Left renal cortex interstitium (tissue), 4 donors: ENCODE measurements at places on chromosomes 1 and 21. TPM values are rescaled to one million over a fixed set of nuclear protein-coding genes. Genes with fewer than 3 reads are reported as not detected.

MOV10 gene
- 60.8 TPM for polyA plus RNA-seq

ARHGEF11 gene
- 32.3 TPM for polyA plus RNA-seq

- no peak for DNase-seq
Observed at GRCh38 chr1:85606414-85606800, 25.8 kb downstream of the CCN1 start.

RPTN gene
- not detected for polyA plus RNA-seq

GRCh38 chr1:42940851-42941639, 17.6 kb downstream of the SLC2A1 start:
- no peak for DNase-seq

DYNLT5 gene
- 2.3 TPM for polyA plus RNA-seq

DNA sequence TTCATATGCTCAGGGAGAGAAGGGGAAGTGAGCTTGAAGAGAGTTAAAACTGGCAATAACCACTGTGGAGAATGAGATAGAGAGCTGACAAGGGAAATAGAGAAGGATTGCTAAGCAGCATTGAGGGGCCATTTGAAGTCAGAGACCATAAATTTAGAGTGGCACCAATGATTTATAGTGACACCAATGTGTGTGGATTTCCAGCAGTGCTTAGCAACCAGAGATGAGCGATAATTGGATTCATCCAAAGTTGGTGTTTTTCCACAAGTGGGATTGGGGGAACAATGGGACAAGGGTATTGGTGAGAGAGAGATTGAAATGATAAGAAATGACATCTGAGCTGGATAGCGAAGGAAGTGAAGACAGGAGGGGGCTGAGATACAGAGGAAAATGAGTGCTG, 114.1 kb downstream of the C1orf94 start:
- no peak for DNase-seq

DNA sequence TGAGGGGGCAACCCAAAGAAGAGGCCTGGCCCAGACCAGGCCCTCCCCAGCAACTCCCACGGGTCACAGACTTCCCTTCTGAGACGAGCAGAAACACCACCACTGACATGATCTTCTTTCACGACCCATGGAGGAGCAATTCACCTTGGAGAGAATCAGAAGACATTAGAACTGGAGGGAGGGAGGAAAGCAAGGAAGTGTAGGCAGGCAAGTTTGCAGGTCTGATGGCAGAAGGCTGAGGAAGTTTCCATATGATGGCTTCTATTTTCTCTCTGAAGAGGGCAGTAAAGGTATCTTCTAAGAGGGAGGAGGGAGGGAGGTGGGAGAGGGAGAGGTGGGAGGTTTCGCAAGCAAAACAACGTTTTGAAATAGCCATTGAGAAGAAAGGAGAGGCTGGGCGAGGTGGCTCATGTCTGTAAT, 1.4 kb upstream of the UBXN10 start:
- no peak for DNase-seq

CFHR3 gene
- 0.69 TPM for polyA plus RNA-seq

DNA sequence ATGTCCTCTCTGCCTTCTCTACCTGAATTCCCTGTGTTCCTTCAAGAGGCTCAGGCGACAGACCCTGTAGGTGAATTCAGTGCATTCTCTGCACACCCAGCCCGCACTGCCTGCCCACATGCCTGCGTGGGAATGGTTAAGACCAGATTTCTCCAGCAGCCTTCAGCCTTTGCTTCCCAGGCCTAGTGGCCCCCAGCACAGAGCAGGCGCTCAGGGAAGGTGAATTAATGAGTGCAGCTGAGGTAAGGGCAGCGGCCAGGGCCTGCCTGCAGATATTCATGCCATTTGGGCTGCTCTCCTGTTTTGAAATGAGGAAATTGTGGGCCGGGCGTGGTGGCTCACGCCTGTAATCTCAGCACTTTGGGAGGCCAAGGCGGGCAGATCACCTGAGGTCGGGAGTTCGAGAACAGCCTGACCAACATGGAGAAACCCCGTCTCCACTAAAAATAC, 45.5 kb downstream of the IER5 start:
- DNase-seq = no peak

RCSD1 gene
- polyA plus RNA-seq = 14.8 TPM

DNA sequence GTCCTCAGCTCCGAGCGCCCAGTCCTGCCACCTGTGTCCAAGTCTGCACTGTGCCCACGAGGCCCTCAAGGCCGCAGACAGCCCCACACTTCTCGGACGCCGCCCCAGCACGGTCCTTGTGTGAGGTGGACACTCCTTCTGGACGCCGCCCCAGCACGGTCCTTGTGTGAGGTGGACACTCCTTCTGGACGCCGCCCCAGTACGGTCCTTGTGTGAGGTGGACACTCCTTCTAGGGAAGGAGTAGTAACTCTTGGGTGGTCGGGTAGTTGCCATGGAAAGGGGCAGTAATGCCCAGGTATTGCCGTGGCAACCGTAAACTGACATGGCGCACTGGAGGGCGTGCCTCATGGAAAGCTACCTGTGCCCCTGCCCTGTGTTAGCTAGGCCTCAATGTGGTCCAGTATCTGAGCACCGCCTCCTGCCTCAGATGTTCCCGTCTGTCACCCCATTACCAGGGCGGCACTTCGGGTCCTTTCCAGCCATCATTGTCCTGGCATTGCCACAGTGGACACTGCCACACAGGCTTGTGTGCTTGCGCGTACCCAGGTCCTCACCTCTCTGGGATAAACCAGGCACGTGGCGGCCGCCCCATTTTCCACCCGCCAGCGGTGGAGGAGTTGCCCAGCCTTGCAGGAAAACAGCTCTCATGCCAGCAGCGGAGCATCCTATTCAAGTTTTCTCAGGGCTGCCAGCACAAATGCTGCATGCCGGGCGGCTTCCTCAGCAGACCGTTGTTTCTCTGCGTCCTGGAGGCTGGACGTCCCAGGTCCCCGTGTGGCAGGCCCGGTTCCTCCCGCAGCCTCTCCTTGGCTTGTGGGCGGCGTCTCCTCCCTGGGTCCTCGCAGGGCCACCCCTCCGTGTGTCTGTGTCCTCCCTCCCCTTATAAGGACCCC, 40.8 kb upstream of the POFUT2 start:
- no peak for DNase-seq

DNA sequence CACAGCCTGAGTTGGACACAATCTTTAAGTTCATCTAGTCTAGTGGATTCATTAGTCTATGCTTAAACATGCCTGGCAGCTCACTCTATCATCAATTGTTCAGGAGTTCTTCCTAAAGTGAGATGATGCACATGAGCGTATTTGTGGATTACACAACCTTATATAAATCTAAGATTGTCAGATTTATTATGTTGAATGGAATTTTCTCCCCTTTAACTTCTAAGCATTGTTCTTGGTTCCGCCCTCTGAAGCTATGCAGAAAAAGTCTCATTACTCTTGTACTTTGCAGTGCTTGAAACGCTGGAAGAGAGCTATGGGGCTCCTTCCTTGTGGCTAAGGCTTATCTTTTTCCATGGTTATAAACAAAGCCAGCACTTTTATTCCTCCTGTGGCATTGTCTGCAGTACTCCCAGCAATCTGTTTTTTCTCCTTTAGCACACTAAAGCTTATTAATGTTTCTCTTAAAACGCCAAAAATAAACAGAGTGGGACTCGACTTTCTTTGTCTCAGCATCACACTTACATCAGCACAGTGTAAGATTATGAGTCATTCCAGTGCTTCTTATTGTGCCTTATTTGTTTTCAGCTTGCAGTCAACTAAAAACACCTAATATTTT, 316.8 kb upstream of the CAMK1G start:
- DNase-seq = no peak

- no peak for DNase-seq
Observed at GRCh38 chr21:34944015-34944755, 104.9 kb downstream of the RUNX1 start.

DNA sequence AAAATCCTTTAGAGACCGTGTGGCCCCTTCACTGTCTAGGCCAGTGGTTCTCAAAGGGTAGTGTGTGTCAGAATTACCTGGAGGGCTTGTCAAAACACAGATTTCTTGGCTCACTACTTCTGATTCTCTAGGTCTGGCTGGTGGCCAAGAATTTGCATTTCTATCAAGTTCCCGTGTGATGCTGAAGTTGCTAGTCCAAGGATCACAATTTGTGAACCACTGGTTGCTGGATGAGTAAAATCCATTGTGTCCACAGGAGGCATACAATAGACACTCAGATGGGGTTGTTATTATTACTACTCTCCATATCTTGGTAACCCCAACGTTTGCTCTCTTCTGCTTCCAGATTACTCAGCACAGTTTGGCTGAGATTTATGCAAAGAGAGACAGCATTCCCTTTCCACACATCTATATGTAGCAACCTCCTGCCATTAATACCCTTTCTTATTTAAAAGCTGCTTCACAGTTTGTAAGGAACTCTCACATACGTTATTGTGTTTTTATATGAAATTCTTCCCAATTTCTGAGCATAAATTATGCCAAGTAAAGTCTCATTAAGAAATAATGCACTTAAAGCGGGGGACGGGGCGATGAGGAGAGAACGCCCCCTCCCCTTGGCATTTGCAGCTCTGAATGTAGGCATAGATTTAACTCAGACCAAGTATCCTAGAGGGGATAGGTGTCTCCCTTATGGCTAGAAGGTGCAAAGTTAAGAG, 720 bp upstream of the TMCC2 start:
- no peak for DNase-seq

DNA sequence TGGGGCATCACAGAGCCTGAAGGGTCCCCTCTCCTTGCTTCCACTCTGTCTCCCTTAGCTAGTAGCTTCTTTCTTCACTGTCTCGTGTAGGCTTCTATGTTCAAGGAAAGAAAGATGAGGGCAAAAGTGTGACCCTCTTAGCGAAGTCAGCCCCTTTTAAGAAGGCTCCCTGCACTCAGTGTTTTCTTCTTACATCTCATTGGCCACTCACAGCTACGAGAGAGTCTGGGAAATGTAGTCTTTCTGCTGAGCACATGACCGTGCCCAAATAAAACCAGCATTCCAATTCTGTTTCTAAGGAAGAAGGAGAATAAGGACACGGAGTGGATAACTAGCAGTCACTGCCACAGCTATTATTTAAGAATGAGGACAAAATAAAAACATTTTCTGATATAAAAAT, 104.9 kb upstream of the TNR start:
- DNase-seq = no peak

DNA sequence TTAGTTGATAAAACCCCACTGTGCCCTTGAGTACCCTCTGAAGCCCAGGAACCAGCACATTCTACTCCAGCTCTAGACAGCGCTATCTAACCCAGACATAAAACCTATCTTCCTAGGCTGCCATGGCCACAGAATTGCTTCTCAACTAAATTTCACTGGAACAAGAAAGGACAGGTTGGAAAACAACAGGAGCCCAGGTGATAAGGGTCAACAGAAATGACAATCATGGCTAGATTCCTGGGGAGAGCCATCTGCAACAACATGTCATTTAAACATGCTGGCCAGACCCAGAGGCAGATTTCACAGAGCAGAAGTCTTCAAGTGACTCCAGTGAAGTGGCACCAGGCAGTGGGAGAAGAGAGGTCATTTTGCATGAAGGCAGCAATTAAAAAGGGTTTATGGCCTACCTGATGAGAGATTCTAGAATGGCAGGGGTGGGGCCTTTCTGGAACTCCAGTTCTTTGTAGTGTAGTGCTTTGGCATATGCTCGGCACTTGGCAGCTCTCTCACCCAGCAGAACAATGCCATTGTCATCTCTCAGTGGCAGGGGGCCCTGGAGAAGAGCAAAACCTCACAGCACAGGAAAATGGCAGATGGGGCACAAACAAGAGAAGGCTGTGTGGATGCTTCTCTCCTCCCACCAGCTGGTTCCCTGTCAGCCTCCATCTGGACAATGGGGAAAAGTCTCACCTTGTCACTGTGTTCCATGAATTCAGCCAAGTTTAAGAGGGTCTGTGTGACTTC, 9.9 kb downstream of the ANGPTL7 start:
- DNase-seq = no peak

DNA sequence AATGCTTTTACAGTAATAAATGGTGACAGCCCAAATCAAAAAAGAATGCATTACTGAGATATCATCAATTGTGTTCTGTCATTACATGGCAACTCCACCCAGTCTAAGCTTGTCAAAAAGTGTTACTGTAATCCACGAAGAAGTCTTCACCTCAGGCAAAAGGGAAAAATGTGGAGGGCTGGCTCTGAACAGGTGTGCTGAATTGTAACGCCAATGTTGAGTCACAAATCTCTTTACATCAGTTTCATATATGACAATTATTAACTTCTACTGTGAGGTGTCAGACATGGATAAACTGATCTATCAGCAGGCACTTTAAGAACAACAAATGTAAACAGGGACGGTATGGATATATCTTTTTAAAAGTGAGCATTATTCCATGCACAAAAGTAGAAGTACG, 98.5 kb upstream of the DMRTA2 start:
- DNase-seq = no peak

- DNase-seq = no peak
Observed at GRCh38 chr1:12592496-12592895, 25.5 kb downstream of the DHRS3 start.

DNA sequence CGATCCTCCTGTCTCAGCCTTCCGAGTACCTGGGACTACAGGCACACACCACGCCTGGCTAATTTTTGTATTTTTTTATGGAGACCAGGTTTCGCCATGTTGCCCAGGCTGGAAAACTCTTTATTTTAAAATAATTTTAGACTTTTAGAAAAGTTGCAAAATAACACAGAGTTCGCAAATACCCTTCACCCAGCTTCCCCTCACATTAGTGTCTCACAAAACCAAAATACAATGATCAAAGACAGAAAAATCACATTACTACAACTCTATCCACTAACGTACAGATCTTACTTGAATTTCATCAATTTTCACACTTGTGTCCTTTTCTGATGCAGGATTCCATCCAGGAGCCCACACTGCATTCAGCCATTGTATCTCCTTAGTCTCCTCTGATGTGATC, 58.8 kb upstream of the ERRFI1 start:
- DNase-seq = no peak

GRCh38 chr21:42512346-42513034, 1.2 kb upstream of the SLC37A1 start:
- no peak for DNase-seq

OPTC gene
- not detected for polyA plus RNA-seq

CD247 gene
- 0.55 TPM for polyA plus RNA-seq

- DNase-seq = no peak
Observed at GRCh38 chr1:168591641-168592250, 15.3 kb downstream of the XCL1 start.

OR14C36 gene
- polyA plus RNA-seq = not detected

GRCh38 chr21:19864476-19864875, 1133.7 kb upstream of the NCAM2 start:
- no peak for DNase-seq

DNA sequence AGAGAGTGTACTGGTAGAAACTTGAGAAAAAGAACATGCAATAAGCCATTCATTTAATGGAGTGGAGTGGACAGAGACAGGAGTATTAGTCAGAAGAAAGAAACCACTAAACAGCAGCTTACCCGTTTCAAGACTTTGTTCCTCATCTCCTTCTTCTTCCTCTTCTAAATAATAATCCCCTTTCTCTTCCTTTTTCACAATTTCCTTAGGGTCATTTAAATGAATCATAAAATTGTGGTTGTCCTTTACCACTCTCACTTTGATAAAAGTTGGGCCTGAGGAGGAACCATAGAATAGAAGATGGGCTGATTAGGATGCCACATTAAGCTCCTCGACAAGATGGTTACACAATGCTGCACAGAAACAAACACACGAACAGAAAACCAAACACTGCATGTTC, 109.6 kb downstream of the WDR3 start:
- DNase-seq = no peak

GRCh38 chr1:7042322-7043190, 257.3 kb downstream of the CAMTA1 start:
- no peak for DNase-seq

GRCh38 chr1:68329096-68329835, 96.9 kb upstream of the WLS start:
- no peak for DNase-seq

GRCh38 chr1:43830802-43831201, 102.8 kb upstream of the ARTN start:
- DNase-seq = no peak

CHI3L2 gene
- polyA plus RNA-seq = 0.22 TPM
